ENCODE measurements at places on chromosomes 4 and X.

GRCh38 chrX:44225667-44226066 is 117.8 kb downstream of the EFHC2 start:
- no peak for DNase-seq

GRCh38 chr4:36990128-36990872 is 254.2 kb upstream of the NWD2 start:
- DNase-seq, result no peak

DNA sequence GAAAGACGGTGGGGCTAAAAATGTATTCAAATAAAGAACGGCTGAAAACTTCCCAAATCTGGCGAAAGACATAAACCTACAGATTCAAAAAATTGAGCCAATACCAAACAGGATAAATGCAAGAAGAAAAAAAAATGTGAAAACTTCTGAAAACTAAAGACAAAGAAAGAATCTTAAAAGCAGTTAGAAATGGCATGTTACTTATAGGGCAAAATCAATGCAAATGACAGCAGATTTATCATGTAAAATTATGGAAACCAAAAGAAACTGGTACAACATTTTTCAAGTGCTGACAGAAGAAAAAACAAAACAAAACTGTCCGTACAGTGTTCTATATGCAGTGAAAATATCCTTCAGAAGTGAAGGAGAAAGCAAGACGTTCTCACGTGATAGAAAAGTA is 239.0 kb downstream of the PDGFC start:
- DNase-seq, result no peak

DNA sequence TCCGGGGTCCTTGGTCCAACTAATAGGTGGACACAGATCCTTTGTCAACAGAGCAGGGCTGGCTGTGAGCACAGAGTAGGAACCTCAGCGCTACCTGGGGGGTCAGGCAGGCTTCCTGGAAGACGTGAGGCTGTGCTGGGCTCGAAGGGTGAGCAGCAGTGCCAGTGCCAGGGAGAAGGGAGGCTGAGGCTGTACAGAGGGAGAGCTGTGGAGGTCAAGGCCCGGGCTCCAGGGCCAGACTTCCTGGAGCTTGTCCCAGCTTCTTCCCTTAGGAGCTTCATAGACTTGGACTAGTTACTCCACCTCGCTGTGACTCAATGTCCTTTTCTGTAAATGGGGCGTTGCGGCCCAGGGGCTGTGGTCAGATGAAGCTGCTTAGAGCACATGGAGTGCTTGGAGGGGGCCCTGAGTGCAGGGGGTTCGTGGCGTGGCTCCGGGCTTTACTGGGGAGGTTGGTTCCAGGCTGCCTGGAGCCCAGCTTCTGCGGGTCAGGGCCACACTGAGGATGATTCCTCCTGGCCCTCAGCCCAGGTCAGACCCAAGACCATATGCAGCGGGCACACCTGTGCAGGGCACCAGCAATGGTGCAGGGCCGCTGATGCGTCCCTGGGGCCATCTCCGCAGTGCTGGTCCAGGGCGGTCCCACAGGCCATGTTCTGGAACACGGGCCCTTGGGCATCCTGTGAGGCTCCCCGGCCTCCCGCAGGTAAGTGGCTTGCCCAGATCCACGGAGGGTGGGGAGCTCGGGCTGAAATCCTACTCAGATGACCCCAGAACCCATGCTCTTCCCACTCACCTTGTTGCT is 98.1 kb downstream of the DCTD start:
- no peak for DNase-seq

GRCh38 chr4:153072661-153073060 is 131.6 kb upstream of the TRIM2 start:
- no peak for DNase-seq

DNA sequence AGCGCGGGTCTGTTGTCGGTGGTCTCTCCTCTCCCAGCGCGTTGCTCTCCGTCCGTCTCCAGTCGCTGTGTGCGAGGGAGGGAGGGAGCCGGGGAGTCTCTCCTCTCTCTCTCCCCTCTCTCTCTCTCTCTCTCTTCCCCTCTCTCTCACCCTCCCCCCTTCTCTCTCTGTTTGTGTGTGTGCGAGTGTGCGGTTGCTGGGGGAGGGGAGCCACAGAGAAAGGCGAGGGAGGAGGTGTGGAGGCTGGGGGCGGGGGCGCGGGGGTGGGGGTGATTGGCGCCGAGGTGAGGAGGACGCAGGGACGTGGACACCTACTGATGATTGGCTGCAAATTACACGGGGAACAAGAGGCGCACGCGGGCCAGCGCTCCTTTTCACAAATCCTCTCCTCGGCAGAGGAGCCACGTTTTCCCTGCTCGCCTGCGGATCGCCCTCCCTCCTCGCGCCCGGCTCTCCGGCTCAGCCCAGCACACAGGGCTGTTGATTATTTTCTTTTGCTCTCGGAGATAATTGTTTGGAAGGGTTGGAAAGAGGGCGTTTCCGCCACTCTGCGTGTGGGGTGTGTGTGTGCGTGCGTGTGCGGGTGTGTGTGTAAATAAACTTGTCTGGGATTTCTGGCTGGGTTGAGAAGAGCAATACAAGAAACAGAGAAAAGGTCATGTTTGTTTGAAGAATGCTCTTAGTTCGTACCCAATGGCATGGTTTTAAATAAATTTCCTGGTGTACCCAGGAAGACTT is at the start of gene CXXC4:
Gene CXXC4, minus strand, starts transcription at position 73 of the 738 bp plus-strand sequence. CDS start 3,092 bp downstream, outside the sequence.
- DNase-seq, result no peak

DNA sequence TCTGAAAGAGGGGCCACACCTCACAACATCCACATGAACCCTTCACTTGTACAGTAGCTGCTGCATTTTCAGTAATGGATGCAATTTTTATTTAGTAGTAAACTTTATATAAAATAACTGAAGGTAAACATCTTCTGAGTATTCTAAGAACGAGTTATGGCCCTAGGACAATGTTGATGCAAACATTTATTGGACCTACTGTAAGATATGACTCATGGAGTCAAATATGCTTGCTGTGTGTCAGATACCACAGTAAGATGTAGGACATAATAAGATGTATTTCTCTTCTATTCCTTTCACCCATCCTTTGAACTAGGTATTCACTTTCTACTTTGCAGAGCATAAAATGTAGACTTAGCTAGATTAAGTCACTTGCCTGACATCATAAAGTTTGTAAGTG is 87.6 kb downstream of the TEX13C start:
- DNase-seq, result no peak
